Mesothelial cell of epicardium (in vitro differentiated cells): ENCODE measurements at places on chromosomes 11 and 22.

- no peak for DNase-seq
These were observed 106.9 kb upstream of the SORL1-AS1 start for GRCh38 chr11:121559606-121560200.

DNA sequence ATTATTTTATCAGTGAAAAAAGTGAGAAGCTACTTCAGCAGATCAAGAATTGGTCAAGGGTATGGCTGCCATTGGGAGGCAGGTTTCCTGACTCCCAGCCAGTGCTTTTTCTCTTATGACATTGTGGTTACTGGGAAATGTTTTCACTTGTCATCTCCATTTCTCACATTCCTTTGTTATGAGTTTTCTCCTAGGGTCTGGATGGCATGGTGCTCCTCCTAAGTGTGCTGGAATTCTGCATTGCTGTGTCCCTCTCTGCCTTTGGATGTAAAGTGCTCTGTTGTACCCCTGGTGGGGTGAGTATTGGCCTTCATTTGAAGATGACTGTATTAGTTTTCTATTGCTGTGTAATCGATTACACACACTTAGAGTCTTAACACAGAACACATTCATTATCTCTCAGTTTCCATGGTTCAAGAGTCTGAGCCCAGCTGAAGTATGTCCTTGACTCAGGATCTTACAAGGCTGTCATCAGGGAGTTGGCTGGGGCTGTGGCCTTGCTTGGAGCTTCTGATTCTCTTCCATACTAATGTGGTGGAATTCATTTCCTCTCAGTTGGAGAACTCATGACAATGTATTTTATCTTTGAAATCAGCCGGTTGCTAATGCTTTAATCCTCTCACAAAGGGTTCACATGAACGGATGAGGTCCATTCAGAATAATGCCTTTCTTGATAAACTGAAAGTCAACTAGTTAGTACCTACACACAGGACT is 21.0 kb upstream of the MS4A6E start:
- no peak for DNase-seq

DNA sequence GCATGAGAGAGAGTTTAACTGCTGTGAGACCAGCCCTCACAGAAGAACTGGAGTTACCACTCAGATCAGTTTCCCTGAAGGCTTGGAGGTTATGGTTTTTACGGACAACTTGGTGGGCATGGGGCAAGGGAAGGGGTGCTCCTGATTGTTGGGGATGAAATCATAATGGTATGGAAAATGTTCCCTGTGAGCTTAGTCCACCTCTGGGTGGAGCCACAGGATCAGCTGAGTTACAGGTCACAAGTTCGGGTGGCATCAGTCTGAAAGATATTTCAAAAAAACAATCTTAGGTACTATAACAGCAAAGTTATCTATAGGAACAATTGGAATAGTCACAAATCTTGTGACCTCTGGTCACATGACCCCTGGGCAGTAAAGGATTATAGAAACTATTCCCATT is 162.9 kb downstream of the DLG2 start:
- no peak for DNase-seq

- DNase-seq = no peak
These were observed 995.2 kb downstream of the NTM start for GRCh38 chr11:132365650-132366049.

- DNase-seq = no peak
These were observed 16.1 kb downstream of the RPL3 start for GRCh38 chr22:39303358-39303757.

DNA sequence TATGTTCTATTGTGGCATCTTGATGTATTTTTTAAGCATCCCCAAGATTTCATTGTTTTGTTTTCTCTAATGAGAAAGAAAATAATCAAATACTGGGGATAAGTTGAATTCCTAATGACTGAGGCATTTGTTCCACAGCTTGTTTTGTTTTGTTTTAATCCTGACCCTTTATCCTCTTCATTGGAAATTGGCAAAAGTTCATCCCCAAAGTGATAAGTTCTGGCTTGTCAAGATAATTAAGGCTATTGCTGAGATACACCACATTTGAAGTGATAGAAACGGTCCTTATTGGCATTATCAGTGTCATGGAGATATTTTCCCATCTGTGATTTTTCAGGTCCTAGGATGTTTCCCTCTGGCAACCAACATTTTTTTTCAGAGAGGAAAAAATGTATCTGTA is 65.0 kb downstream of the SLC36A4 start:
- DNase-seq = no peak

GRCh38 chr11:75055511-75055910 is 41.2 kb downstream of the OR2AT4 start:
- DNase-seq = no peak

DNA sequence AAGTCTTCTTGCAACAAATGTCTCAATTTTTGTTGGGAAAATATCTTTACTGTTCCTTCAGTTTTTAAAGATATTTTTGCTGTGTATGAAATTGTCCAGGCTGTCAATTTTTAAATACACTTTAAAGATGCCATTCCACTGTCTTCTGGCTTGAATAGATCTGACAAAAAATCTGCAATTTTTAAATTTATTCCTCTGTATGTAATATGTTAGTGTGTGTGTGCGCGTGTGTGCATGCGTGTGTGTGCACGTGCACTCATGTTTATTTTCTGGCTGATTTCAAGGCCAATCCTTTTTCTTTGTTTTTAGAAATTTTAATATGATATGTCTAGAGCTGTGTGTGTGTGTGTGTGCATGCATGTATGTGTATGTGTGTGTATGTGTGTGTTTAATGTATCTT is 263.2 kb upstream of the SESN3 start:
- no peak for DNase-seq

DNA sequence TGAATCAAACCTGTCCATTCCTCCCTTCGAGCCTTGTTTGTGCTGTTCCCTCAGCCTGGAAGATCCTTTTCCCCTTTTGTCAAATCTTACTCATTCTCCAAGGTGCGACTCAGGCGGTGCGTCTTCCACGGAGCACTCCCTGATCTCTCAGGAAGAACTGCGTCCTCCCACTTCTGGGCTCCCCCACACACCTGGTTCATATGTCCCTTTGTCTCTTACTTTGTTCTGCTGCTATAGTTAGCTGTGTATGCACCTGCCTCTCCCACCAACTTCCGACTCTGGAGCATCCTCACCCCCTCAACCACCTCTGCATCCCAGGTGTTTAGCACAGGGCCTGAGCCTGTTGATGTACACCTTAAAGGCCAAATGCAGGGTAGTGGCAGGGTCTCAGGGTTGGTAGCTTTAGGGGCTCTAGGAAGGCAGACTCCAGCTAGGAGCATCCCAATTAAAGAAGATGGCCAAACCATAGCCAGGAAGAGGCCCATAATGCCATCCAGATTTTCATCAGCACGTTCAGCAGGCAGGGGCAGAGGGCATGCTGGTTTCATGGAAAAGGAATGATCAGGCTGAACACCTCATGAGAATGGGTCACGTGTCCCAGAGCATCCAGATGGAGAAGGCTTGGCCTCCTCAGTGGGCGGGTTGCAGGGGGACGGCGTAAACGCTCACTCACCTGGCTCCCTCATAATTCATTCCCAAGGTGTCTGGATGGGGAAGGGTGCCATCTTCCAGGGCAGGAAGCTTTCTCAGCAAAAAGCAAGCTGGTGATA is 20.1 kb downstream of the PTPN5 start:
- DNase-seq = no peak

DNA sequence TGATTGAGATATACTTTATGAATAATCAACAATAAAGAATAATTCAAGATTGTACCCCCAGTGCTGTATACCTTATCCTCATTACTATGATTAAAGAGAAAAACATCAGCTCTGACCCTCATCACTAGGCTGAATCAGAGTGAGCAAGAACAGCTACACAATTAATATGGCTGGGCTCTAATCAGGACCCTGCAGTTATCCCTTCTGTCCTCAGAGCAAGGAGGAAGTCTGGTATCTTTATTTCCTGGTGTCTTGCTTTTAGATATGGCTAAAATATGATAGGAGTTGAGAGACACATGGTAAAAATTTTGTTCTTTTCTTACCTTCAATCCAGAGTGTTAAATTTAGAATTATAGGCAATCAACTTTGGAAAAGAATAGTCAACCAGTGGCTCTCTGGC is 28.6 kb upstream of the GAB2 start:
- no peak for DNase-seq
